Hippocampal formation (tissue), 2 donors: ENCODE measurements at places on chromosomes 3 and 15.

GRCh38 chr15:66588537-66588936 is 22.7 kb upstream of the LCTL start:
- DNase-seq = no peak

DNA sequence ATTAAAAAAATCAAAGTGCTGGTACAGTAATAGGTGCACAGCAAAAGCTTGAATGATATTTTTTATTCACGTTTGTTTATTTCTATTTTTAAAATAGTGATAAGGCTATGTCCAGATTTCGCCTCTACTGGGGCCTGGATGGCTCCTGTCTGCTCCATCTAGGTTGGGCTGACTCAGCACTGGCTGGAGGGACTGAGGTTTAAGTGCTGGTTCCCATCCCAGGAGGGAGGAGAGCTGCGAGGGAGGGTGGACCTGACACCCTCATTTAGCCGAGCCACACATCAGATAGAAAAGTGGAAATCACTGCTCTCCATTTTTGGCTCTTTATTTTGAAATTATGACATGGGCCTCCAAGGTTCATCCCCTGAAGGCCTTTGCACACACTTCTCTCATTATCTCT is 95.4 kb upstream of the AGBL1 start:
- no peak for DNase-seq

DNA sequence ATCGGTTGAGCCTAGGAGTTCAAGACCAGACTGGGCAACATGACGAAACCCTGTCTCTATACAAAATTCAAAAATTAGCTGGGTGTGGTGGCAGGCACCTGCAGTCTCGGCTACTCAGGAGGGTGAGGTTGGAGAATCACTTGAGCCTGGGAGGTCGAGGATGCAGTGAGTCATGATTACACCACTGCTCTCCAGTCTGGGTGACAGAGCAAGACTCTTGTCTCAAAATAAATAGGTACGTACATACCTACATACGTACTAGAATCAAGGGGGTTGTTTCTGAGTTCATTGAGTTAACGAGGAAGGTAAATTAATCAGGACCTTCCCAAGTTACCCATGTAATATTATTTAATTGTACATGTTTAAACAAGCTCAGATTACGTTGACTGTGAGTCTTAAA is 97.5 kb downstream of the CHL1 start:
- no peak for DNase-seq

DNA sequence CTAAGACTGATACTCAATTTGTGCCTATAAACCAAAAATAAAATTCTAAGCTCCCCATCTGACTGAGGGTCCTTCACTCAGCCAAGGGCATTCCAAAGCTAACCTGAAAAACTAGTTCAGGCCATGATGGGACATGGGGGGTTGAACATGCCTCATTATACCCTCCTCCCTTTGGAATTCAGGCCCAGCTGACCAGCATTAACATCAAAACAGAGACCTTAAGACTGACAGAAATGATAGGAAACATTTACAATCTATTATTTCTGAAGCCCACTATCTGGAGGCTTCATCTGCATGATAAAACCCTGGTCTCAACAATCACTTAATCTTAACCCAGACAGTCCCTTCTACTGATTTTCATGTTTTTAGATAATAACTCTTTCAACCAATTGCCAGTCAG is 140.4 kb downstream of the ANO10 start:
- no peak for DNase-seq

DNA sequence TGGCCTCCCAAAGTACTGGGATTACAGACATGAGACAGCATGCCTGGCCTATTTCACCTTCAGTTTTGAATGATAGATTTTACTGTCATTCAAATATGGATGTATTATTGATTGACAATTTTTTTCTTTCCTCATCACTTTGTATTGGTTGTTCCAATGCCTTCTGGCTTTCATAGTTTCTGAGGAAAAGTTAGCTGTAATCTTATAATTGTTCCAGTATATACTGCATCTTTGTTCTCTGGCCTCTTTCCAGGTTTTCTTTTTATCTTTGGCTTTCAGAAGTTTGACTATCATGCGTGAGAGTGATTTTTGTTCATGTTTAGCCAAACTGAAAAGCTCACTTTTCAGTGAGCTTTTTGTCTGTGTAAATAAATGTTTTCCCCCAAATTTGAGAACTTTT is 157.1 kb downstream of the RSRC1 start:
- no peak for DNase-seq

GRCh38 chr3:113055201-113055600 is 64.4 kb downstream of the GTPBP8 start:
- no peak for DNase-seq
